ENCODE measurements at places on chromosomes 13 and 19. TPM values are rescaled to one million over a fixed set of nuclear protein-coding genes. Genes with fewer than 3 reads are reported as not detected.

The IZUMO2 gene
- total RNA-seq, result not detected

The ZNF99 gene
- total RNA-seq, result 0.49 TPM

The ZNF121 gene
- total RNA-seq, result 51.6 TPM

The SBSN gene
- 197 TPM for total RNA-seq

The MCF2L gene
- 23.9 TPM for total RNA-seq

The OSCAR gene
- total RNA-seq, result 1.4 TPM

The DGKH gene
- total RNA-seq, result 14.4 TPM

The SIGLEC8 gene
- total RNA-seq, result 0.59 TPM

The SYCN gene
- total RNA-seq, result not detected

The TDRD3 gene
- 47.2 TPM for total RNA-seq

The MBD3L2 gene
- not detected for total RNA-seq

The ZNF432 gene
- 15.5 TPM for total RNA-seq

The GPC6 gene
- total RNA-seq, result 10.9 TPM

The SPACA4 gene
- 0.20 TPM for total RNA-seq

The MEIOSIN gene
- total RNA-seq, result not detected

The ADGRE2 gene
- total RNA-seq, result 1.8 TPM

The NKG7 gene
- total RNA-seq, result 7.5 TPM

The LGALS4 gene
- total RNA-seq, result 1.3 TPM

The ADPRHL1 gene
- total RNA-seq, result 16.7 TPM

The SLITRK6 gene
- total RNA-seq, result 16.8 TPM

The ZIM2 gene
- 1.2 TPM for total RNA-seq

The ZSCAN4 gene
- not detected for total RNA-seq

The DAND5 gene
- total RNA-seq, result not detected

The KLK14 gene
- total RNA-seq, result 9.5 TPM

The WDR87 gene
- not detected for total RNA-seq

The LYPD3 gene
- 73.8 TPM for total RNA-seq

The ZNF529 gene
- total RNA-seq, result 18.3 TPM

The ZNF177 gene
- total RNA-seq, result 4.4 TPM

The DACT3 gene
- total RNA-seq, result 6.7 TPM
